Stimulated activated CD4-positive, alpha-beta T cell treated with anti-CD3 and anti-CD28 coated beads, Interleukin-4, amount 100 ng/mL, for 48 hours (primary cell): ENCODE measurements at places on chromosomes 13 and 19.

GRCh38 chr19:1057176-1057855 lies 9.7 kb upstream of the ARHGAP45 start:
- no peak for DNase-seq

- no peak for DNase-seq
These were observed 15.3 kb downstream of the PIN1 start for GRCh38 chr19:9850235-9850959.

DNA sequence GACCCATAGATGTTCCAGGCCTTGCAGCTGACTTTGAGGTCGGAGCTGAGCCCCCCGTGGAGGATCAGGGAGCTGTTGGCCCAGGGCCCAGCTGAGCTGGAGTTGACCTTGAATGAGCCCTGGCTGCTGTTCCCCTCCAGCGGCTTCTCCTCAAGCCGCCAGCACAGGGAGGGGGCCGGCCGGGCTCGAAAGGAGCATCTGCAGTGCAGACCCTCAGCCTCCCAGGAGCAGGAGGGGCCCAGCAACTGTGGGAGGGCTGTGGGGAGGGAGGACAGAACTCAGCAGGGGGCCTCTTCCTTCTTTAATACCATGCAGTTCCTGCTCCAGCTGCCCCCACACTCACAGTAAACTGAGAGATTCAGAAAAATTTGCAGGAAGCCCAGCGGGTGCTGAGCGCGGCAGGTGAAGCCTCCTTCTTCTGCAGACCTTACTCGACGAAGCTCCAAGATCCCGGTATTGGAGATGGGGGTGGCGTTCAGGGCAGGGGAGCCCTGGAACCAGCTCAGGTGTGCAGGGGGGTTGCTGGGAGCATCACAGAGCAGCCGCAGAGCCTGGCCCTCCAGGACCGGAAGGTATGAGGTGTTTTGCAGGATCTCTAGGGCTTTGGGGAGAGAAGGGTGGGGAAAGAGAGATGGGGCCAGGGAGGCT lies 2.6 kb downstream of the SIGLEC5 start:
- DNase-seq: no peak

- no peak for DNase-seq
These were observed 2220.8 kb upstream of the PCDH20 start for GRCh38 chr13:63636316-63636993.

- DNase-seq: no peak
These were observed 177.5 kb downstream of the DCLK1 start for GRCh38 chr13:35953537-35954206.

- no peak for DNase-seq
These were observed 6.7 kb downstream of the SLC6A16 start for GRCh38 chr19:49318296-49318695.

- DNase-seq: no peak
These were observed 58.5 kb upstream of the ZDHHC20 start for GRCh38 chr13:21517576-21517975.

DNA sequence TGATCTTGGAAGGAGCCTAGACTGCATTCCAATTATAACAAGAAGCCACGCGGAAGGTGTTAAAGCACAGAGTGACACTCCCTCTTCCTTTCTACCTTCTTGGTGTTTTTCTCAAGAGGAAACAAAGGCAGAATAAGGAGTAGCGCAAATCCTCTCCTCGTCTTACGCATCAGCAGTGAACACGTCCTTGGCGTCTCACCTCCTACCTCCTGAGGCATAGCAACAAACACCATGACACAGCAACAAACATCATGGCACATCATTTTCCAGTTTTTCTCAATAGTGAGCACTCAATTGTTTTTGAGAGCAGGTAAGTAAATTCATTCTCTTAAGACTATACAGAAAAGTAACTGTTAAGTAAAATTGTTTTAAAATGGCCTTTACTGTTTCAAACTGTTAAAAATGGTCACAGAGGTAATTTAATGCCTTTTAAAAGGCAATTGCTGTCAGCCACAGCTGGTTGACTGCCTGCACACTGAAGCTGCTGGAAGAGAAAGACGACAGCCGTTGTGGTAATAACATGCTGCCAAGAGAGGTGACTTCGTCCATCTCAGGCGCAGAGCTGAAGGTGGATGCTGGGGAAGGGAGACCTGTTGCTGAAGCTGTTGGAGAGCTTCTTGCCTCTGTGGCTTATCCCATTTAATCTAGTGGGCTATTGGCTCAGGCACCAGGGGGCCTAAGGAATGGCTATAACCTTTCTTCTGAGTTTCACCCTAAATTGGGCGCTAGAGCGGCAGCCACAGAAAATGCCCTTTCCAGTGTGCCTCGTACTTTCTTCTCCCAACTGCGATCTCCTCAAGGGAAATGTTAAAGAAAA lies 703.7 kb downstream of the UQCRFS1 start:
- no peak for DNase-seq

GRCh38 chr13:110983241-110983640 lies 68.4 kb upstream of the ANKRD10 start:
- no peak for DNase-seq

DNA sequence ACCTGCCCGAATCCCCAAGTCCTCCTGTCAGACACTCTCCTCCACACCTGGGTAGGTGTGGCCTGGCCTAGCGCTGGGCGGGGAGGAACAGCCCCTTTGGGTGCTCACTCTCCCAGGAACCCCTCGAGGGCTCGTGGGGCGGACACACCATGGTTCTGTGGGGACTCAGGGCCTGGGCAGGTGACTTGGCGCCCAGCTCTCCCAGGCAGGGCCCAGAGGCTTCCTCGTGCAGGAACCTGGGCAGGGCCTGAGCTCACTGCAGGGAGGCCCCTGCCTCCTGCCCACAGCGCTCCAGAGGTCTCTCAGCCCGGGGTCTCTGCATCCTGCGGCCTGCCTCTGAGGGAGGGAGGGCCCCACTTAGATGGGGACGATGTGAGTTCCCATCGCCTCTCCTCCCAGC lies 11.9 kb downstream of the LSM4 start:
- DNase-seq: no peak

DNA sequence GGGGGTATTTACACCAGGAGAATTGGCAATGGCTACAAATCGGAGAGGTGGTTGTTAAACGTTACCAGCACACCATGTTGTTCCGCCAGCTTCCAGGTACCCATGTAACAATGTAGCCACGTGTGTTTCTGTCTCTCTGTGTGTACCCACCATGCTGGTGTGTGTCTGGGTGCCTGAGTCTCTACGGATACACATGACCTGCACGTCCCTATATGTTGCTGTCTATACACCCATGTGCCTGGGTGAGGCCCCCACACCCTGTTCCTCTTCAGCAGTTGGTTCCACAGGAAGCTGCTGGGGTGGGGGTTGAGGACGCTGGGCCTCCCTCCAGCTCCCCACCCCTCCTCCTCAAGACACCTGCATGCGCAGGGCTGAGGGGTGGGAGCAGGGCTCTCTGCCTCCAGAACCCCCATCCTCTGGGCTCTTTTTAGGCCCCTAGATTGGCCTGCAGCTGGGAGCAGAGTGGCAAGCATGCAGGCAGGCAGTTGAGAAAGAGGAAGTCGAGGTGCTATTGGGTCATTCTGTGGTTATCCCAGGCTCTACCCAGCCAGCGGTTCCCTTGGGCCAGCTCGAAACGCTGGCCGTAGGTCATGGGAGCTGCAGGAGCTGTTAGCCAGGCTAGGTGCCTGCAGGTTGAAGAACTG lies at the start of gene ARHGEF18:
TSS of gene ARHGEF18 (plus strand) at position 351 of the 644 bp plus-strand sequence. CDS start 13,954 bp downstream, outside the sequence.
- DNase-seq: no peak

GRCh38 chr19:48351341-48351752 lies 12.4 kb downstream of the TMEM143 start:
- peak; percentile 74 for DNase-seq

GRCh38 chr19:39843919-39844793 lies 2.0 kb downstream of the FBL start:
- no peak for DNase-seq

- DNase-seq: no peak
These were observed 53.4 kb downstream of the PDS5B start for GRCh38 chr13:32639502-32640105.

DNA sequence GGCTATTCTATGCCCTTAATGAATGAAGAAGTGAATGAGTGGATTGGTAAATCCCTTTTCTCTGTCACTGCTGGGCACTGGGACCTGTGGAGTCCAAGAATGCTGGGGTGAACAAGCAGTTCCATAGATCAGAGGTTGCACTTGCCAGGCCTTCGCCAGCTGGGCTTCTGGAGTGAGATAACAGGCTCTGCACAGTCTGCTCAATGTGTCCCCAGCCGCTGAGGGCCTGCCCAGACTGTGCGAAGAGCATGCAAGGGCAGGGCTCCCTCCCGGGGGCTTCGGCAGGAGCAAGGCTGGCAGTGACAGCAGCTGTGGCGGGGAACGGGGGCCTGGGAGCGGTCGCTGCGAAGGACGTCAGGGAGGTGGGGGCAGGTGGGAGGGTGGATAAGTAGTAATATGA lies 51.3 kb downstream of the ZNF536 start:
- DNase-seq: no peak

- no peak for DNase-seq
These were observed 107.4 kb upstream of the CSNK1A1L start for GRCh38 chr13:37212826-37213225.

DNA sequence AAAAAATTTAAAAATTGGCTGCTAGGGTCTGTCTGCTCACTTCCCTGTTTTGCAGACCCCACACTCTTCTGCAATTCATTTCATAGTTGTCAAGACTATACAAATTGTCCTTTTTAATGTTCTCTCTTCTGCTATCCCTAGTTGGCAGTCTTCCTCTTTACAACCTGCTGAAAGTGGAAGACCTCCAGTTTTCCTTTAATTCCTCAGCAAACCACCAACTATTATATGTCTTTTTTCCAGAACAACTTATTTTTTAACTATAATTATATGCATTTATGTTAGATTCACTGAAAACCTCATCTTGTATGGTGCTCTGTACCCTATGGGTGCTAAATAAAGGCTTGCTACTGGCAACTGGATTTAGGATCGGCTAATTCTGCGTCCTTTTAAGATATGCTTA lies 1.1 kb upstream of the PHF11 start:
- DNase-seq: no peak

GRCh38 chr13:106453101-106453500 lies 82.4 kb downstream of the EFNB2 start:
- no peak for DNase-seq

- DNase-seq: no peak
These were observed 24.6 kb downstream of the CHST8 start for GRCh38 chr19:33646306-33646705.

DNA sequence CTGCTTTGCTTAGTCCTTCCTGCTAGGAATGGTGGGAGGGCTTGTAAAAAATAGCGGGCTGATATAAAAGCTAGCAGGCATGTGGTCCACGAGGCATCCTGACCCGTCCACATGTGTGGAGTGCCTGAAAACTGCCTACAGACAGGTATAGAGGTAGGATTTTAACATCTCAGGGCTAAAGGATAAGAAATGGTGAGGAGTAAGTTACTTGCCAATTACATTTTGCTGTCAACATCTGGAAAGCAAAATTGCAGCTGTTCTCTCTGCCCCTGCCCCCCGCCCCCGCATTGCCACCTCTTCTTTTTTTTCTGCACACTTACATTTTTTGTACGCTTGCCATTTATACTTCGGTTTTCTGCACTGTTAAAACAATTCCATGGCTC lies 21.0 kb downstream of the NFIX start:
- no peak for DNase-seq

GRCh38 chr19:55831846-55832245 lies at the start of gene NLRP11:
Gene NLRP11, minus strand, starts transcription at chr19:55831999. Its CDS starts 13,825 bp downstream, at chr19:55818174.
- DNase-seq: no peak

DNA sequence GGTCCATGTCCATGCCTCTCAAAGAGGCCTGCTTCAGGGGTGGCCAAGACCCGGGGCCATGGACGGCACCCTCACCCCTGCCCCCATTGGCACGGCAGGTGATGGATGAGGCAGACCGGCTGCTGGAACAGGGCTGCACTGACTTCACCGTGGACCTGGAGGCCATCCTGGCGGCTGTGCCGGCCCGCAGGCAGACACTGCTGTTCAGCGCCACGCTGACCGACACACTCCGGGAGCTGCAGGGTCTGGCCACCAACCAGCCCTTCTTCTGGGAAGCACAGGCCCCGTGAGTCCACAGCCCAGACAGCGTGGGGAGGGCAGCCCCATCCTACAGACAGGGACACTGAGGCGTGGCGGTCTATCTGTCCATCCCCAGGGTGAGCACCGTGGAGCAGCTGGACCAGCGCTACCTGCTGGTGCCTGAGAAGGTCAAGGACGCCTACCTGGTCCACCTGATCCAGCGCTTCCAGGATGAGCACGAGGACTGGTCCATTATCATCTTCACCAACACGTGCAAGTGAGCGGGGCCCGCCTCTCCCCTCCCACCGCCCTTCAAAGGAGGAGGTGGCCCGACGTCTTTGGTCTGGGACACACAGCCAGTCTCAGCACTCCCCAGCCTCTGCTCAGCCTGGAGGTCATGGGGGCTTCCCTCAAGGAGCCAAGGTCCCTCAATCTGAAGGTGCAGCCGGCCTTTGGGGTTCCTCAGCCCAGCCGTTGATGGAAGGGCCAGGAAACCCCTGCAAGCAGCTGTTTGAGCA lies 2.9 kb downstream of the DDX49 start:
- no peak for DNase-seq

DNA sequence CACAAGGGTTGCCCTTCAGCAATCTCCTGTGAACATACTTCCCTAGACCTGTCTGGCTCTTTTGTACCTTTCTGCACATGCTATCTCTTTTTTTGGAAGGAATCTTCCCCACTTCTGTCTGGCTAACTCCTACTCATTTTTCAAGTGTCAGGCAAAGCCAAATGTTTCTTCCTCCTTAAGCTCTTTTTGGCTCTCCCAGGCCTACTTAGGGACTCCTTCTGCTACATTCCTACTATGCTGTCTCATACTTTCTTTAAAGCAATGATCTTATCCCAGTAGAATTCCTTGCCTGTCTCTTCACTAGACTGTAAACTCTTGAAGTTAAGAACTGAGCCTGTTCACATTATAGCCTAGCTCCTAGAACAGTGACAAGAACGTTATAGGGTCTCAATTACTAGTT lies 114.9 kb upstream of the WASF3 start:
- DNase-seq: no peak

DNA sequence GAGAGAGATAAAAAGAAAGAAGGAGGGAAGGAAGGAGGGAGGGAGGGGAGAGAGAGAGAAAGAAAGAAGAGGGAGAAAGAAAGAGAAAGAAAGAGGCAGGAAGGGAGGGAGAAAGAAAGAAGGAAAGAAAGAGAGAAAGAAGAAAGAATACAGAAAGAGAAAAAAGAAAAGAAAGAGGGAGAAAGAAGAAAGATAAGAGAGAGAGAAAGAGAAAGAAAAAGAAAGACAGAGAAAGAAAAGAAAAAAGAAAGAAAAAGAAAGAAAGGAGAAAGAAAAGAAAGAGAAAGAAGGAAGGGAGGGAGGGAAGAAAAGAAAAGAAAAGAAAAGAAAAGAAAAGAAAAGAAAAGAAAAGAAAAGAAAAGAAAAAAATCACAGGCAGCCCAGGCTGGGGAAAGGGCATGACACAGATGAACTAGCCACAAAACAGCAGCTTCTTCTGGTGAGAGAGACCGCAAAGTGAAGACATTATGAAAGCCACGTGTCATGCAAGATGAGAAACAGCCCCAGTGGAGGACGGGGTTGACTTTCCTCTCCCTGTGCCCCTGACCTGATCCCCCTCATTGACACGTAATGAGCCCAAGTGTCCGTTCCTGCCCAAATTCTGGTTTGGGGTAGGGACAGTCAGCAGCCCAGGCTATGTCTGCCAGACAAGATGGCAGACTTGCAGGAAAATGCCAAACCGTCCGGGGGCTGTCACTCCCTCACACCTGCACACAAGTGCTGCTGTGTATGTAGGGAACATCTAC lies 102.1 kb downstream of the INSR start:
- no peak for DNase-seq
